GM13976 (cell line): ENCODE measurements at places on chromosomes 6 and 20.

- DNase-seq: peak; percentile 64
Measured at GRCh38 chr6:29737707-29738630, 14.7 kb downstream of the HLA-F start.

DNA sequence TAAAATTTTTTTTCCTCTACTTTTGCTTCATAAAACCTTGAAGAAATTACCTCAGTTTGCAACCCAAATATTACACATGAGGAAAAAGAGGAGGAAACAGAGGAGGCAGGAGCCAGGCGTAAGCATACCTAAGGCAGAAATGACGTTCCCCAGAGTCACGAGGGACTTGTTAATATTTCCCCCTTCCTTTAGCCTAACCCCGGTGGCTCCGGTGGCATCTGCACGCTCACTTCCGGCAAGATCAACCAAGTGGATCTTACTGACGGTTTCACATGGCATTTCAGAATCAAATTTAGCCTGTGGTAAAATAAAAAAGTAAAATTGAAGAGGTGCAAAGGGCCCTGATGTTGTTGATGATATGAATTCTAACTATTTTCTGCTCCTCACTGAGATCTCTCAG, 67.4 kb downstream of the KIF16B start:
- DNase-seq: no peak

- DNase-seq: peak; percentile 53
Measured at GRCh38 chr6:84332139-84333034, 104.9 kb upstream of the CEP162 start.

GRCh38 chr6:148035806-148036390, 306.7 kb upstream of the SASH1 start:
- no peak for DNase-seq

DNA sequence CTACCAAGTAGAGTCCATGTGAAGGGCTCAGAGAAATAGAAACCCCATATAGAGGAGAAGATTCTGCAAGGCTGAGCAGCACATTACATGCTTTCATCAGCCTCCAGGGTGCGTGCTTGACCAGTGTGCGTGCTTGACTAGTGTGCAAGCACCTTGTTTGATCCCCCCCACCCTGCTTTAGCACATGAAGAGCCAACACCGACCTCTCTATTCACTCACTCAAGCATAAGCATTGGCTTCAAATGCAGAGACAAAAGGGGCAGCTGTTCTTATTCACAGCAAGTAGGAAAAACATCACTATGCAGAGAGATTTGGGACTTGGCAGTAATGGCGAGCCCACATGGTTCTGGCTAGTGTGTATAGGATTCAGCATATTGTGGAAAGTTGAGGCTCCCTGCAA, 278.7 kb upstream of the RNF217 start:
- no peak for DNase-seq

- DNase-seq: no peak
Measured at GRCh38 chr20:58569241-58570125, 54.3 kb upstream of the APCDD1L start.

DNA sequence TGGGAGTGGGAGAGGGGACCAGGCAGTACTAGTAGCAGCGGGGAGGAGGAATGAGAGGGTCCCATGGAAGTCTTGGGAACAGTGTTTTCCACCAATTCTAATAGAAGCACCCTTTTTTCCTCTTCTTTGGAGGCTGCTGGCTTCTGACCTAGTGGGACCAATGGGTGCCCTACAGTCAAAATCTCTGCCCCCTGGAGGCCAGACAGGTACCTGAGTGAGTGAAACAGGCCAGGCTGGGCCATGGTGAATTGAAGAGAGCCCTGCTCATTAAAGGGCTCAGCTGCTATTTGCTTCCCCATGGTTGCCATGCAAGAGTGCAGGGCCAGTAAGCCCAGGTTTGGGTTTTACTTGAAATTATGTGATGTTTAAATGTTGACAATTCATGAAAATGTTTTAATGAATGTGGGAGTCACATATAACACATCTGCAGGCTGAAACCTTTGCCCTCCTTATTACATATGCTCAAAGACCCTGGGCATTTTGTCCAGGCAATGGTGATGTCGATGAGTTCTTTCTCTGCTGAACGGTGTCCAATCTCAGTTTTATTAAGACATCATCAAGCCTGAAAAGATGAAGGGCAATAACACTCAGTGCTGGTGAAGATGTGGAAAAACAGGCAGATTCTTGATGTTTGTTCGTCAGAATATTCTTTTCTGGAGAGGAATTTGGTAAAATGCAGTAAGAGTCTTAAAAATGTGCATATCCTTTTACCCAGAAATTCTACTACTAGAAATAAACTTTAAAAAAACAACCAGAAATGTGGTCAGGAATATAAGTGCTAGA, 42.3 kb upstream of the OCSTAMP start:
- no peak for DNase-seq

DNA sequence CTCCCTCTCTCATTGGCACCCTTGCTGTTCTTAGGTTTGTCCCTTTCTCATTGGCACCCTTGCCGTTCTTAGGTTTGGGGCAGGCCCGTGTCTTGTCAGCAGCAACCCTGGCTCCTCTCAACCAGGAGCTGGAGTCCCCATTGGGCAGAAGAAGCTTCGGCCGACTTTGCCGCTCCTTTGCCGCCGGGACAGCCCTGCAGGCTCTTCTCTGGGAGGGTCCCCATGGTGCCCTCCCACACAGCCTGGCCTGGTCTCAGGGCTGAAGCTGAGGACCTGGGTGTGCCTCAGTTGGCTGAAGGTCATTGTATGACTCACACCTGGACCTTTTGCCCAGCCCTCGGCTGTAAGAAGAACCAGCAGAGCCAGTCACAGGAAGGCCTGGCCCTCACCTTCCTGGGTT, 59.6 kb downstream of the PPP1R14C start:
- no peak for DNase-seq

DNA sequence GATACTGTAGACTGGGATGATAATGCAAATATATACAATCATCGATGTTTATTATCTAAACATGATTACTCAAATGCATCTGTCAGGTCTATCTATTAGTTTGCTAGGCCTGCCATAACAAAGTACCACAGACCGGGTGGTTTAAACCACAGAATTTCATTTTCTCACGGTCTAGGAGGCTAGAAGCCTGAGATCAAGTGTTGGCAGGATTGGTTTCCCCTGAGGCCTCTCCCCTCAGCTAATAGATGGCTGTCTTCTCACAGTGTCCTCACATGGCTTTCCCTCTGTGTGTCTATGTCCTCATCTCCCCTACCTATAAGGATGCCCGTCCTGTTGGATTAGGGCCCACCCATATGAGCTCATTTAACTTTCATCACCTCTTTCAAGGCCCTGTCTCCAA, 512.6 kb upstream of the SLC35B3 start:
- DNase-seq: no peak

DNA sequence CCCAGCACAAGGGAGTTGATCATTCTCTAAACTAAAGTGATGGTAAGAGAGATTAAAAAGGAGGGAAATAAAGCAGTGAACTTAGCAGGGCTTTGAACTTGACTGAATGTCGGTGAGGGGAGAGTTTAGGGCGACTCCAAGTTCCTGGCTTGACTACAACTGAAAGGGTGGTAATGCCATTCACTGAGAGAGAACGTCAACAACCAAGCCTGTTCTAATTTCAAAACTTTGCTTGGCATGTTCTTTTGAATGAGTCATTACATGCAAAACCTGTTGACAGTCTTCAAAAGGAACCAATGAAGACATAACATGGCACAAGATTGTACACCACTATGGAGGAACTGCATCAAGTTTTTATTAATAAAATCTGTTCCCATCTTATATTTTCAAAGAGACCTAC, 10.3 kb upstream of the MYB start:
- DNase-seq: no peak

DNA sequence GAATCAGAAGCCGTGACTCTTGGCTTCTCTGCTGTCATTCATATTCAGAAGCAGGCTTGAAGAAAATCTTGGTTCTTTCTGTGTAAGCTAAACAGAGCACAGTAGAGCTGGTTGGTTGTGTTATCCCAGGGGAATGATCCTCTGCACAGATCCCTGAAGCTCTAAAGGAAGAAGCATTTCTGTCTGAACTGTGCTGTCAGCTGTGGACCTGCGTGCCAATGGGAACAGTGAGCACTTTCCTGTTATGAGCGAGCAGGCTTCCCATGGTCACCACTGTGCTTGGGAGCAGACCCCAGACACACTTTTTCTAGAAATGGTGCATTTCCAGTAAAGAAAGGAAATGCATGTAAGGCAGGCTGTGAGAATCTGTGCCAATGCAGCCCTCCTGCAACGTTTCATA, 490.2 kb downstream of the EPM2A start:
- no peak for DNase-seq

DNA sequence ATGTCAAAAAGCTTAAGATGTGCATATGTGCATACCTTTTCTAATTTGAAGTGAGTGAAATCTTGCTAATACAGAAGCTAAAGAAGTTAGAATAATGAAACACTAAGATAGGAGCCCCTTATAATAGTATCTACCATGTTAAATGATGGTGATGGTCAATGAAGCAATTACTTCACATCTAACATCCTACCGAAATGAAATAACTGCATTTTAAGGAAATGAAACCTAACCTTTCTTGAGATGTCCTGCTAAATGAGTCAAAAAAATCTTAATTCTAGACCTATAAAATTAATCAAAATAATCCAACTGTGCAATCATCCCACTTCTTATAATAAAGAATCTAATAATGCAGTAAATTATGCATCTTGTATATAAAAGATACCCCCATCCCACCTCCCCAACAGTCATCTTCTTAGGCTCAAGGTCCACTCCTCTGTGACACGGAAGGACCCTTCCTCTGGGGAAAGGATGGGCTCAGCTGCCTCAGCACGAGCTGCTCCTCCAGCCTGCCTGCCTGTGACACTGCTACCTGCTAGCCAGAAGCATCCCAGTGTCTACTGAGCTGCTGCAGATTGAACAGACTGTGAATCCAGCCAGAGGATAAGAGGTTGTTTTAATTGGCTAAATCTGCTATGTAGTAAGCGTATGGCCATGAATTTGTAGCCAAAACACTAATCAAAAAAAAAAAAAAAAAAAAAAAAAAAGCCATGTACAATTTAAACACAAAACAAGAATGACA, 129.6 kb upstream of the BEND3 start:
- DNase-seq: no peak

GRCh38 chr20:63741676-63742380, 2.3 kb downstream of the SLC2A4RG start:
- peak; percentile 22 for DNase-seq

DNA sequence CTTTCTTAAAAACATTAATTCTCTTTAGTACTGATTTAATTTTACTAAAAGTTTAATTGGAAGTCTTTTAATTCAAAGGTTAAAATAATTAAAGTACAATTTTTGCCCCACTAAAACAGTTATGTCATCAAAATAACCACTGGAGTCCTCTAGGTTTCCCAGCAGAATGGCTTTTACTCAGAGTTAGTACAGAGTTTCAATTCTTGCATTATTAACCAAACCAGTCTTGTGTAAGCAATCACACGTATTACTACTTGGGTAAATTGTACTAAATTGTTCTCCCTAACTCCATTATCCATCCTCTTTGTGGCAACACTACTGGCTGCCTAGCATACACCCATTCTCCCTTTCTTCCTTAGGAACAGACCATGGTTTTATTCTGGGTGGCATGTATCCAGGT, 36.9 kb downstream of the CDK19 start:
- no peak for DNase-seq

DNA sequence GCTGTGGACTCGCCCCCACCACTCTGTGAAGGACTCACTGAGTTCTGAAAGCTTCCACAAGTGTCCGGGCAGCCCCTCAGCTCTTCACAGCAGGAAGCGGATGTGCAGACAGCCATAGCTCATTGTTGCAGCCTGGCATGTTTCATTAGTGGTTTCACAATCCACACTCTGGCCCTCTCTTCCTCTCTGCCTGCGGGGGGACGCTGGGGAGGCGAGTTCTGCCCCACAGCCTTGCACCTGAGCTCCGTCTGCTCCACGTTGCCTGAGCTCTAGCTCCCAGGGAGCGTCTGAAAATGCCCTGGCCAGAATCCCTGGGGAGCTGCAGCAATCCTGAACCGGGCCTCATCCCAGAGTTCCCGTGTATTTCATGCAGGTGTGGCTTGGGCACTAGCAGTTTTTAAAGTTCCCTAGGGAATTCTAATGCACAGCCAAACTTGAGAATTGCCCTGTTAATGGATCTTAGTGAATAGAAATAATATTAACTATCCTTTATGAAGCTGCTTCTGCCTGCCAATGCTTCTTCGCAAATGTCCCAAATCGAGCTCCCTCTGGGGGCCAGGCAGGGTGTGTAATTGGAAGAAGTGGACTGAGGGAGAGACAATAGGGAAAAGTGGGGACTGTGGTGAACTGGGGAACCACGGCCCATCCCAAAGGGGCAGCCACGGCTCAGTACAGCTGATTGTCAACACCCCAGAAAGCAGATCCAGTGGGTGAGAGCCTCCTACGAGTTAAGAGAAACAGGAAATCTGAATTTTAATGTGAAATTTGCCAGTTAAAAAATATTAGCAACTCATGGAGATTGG, 51.5 kb downstream of the CTCFL start:
- peak; percentile 73 for DNase-seq

DNA sequence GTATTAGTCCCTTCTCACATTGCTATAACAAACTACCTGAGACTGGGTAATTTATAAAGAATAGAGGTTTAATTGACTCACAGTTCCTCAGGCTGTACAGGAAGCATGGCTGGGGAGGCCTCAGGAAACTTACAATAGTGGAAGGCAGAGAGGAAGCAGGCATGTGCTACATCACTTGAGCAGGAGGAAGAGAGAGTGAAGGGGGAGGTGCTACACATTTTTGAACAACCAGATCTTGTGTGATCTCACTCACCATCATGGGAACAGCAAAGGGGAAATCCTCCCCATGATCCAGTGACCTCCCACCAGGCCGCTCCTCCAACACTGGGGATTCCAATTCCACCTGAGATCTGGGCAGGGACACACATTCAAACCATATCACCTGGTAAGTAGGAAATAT, 630.6 kb downstream of the QKI start:
- no peak for DNase-seq

GRCh38 chr6:96621983-96622382, 59.1 kb downstream of the FHL5 start:
- DNase-seq: no peak

DNA sequence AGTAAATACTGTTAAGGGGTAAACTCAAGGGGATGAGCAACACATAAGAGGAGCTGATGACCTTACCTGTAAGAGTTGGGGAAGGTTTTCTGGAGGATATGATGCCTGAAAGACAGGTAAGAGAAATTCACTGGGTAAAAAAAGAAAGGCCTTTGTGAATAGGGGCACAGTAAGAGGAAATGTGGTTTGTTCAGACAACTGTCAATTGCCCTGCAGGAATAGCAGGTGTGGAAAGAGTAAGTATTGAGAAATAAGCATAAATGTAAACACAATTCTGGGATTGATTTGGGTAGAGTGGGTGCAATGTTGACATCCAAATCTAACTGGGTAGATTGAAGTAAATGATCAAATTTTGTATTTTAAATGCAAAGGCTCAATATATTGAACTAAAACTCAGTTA, 670.0 kb downstream of the DHX35 start:
- DNase-seq: no peak

GRCh38 chr20:17969278-17969883, 563 bp downstream of the MGME1 start:
- DNase-seq: no peak

GRCh38 chr6:113690281-113691259, 166.6 kb upstream of the MARCKS start:
- DNase-seq: peak; percentile 25

GRCh38 chr20:50744143-50744792, 12.9 kb downstream of the PARD6B start:
- no peak for DNase-seq
